ENCODE measurements at places on chromosomes 1 and 21.

DNA sequence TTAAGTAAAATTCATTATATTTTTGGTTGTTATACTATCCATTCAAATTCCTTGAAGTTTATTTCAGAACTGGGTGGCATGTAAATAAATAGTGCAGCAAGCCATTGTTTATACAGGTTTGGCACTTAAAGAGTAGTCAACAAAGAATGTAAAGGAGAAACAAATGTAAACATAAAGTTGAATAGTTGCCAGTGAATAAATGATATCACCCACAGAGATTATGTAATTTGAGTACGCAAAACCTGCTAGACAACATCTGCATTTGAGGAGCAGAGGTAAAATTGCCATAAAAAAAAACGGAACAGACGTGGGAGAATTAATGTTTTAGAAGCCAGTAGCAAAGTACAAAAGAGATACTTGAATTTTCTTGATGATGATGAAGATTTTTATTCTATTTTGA is 111.6 kb downstream of the ADGRL2 start:
- no peak for DNase-seq

DNA sequence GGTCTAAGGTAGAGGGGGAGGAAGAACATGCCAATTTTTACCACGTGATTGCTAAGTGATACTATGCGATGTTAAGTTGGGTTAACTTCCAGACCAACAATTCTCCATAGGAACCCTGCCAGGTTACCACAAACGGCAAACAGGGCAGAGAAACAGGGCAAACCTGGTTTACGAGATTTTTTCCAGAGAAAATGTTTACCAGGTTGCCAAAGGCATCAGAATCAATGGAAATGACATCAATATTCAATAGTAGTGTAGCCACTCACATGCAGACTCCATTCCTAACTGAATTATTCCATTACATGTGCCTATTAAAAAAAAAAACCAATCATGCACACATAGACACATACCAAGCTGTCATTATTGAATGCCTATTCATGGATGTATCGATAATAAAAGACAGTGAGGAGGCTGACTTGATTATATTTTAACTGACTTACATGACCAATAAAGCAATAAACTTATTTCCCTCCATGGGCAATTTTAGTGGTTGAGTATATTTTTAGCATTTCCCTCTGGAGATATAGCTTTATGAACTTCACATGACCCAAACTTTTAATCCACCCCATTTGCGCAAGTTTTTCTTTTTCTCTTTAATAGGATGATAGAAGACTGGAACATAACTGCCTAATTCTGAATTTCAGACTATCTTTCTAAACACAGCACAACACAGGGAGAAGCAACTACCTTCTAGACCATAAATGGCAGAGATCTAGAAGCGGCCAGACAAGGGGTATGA is 40.5 kb upstream of the KCNE1 start:
- DNase-seq: no peak

DNA sequence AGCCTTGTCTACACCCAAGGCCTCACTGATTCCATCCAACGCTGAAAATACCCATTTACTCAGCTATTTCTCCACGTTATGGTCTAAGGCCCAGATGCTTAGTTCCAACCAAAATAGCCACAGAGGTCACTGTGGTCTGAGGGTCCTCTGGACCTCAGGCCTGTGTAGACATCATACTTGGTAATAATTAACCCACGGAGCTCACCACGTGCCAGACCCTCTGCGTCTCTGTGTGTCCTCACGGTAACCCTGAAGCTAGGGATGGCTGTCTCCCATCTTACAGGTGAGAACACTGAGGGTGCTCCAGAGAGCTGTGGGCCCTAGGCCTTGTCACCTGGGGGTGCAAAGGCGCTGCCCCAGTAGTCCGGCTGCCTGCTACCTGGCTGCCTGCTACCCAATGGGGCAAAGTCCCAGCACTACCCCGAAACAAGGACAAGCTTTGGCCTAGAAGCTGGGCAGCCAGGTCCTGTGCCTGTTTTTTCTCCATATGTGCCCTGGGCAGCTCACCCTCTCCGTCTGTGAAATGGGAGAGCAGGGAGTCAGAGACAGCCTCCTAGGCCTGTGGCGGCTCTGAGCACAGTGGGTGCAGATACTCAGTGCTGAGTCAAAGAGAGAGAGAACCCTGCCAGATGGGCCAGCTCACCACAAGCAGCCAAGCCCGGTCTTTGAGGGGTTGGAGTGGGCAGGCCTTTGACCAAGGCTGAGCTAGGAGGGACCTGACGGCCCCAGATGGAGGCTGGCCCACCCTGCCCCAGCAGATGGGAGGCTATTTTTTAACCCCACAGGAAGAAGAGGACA is 17.0 kb upstream of the RUNX3 start:
- DNase-seq: peak; percentile 84

- DNase-seq: no peak
Measured at GRCh38 chr1:4010814-4011605, 110.9 kb upstream of the C1orf174 start.

- no peak for DNase-seq
Measured at GRCh38 chr1:178964469-178965330, 61.0 kb upstream of the FAM20B start.

- no peak for DNase-seq
Measured at GRCh38 chr1:233079574-233079973, 129.2 kb downstream of the NTPCR start.

DNA sequence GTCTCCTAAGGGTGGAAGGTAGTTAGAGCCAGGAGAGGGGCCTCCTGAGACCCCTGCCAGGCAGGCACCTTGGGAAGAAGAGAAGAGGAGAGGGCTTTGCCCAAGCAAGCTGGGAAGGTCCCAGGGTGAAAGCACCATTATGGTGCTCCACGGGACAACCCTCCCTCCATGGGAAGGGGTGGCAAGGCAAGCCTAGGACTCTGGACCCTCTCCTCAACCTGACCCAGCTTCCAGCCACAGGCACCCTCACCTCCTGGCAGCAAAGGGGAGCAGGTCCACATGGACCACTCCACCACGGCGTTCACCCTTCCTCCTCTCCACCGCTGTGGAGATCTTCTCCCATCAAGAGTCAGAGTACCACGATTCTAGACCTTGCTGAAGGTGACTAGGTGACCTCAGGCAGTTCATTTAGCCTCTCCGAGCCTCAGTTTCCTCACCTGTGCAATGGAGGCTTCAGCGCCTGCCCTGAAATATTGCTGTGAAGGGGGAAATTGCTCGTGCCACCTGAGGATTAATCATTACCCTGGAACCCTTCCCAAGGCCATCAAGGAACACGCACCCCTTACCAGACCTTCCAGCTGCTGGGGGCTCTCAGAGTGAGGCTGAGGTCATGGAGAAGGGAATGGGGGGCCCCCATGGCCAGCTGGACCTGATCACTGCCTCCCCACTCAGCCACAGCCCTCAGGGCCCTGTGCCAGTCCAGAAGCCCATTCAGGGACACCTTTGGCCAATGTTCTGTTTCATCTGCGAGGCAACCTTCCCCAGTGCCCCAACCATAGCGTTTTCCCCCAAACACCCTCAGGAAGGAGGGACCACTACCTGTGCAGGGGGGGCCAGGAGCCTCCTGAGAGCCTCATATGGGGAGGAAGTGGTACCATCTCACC is 1.6 kb downstream of the RAP1GAP start:
- DNase-seq: no peak

DNA sequence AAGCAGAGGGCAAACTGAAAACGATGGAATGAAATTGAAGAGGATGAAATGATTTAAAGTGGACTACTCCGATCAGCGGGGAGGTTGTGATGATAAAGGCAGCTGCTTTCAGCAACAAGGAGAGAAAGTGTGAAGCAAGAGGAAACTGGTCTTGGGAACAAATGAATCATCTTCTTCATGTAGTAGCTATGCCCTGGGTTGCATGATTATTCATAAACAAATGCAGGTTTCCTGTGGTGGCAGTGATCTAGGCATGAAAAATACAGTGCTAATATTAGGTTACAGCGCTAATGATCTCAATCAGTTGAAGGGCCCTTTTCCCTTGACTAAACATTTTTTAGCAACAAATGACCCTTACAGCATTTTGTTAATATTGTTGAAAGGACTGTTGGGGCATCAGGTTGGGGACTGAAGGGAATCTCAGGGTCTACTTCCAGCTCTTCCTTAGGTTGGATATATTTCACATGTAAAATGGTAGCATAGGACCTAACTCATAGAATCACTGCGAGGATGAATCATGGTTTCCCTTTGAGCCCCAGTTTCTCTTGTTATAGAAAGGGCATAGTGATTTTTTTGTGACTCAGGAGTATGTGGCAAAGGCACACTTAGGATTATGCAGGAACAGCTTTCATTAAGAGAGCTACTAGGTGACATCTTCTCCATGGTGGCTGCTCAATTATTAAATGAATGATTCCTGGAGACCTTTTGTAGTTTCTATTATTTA is 1.9 kb upstream of the ZFYVE9 start:
- peak; percentile 40 for DNase-seq

DNA sequence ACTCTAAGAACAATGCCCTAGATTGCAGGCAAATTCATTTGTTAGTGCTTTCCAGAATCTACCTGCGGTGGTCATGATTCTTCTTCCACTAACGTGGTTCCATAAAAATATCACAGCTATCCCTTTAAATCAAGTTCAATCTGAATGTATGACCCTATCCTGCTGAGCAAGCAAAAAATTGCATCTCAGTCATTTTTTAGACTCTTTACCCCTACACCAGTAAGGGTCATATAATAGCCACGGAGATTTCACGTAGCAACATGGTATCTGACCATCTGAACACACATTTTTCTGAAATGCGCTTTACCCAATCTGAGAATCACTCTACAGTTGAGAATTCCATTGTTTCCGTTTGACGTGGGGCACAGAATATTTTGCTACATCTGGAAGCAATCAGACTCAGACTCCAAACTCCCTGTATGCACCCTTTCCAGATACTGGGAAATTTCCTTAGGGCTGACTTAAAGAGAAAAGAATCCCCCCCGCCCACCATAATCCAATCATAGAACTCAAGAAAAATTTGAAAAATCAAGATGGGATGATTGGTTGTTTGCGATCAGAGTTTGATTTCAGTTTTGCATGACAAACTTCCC is 699.2 kb upstream of the ZP4 start:
- no peak for DNase-seq

DNA sequence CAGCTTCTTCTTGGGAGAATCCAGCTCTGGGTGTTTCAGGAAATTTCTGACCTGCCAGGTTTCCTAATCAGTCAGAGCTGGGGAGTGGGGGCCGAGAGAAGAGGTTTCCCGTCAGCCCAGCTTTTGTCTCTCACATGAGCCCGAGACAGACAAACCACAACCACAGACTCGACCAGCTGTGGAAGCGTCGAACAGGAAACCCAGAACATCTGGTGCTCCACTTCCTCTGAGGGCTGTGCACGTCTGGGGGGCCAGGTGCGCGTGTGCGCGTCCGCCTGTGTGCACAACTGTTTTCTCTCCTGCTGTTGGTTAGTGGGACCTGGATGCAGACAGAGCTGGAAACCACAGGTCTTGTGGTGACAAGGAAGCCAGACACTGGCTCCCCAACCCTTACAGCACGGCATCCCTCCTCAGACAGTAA is 113.0 kb upstream of the SLC25A33 start:
- DNase-seq: peak; percentile 71

DNA sequence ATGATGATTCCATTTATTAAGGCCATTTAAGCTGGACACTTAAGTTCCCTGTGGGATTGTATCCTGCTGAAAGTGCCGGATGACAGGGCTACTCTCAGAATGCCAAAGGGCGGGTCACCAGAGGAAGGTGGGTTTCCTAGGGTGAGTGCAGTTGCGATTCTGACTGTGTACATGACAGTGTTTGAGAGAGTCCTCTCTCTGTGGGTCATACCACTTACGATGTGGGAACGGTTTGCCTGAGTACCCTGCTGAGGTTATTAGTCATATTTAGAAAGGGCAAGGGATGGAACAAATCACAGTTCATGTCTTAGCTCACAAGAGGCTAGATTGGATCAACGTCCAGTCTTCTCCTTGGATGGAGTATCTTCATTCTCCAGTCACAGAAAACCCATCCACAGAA is 461.9 kb downstream of the CAMTA1 start:
- DNase-seq: no peak

- no peak for DNase-seq
Measured at GRCh38 chr21:35521852-35522505, 472.9 kb upstream of the RUNX1 start.

GRCh38 chr1:209150114-209150513 is 433.4 kb upstream of the CAMK1G start:
- no peak for DNase-seq

DNA sequence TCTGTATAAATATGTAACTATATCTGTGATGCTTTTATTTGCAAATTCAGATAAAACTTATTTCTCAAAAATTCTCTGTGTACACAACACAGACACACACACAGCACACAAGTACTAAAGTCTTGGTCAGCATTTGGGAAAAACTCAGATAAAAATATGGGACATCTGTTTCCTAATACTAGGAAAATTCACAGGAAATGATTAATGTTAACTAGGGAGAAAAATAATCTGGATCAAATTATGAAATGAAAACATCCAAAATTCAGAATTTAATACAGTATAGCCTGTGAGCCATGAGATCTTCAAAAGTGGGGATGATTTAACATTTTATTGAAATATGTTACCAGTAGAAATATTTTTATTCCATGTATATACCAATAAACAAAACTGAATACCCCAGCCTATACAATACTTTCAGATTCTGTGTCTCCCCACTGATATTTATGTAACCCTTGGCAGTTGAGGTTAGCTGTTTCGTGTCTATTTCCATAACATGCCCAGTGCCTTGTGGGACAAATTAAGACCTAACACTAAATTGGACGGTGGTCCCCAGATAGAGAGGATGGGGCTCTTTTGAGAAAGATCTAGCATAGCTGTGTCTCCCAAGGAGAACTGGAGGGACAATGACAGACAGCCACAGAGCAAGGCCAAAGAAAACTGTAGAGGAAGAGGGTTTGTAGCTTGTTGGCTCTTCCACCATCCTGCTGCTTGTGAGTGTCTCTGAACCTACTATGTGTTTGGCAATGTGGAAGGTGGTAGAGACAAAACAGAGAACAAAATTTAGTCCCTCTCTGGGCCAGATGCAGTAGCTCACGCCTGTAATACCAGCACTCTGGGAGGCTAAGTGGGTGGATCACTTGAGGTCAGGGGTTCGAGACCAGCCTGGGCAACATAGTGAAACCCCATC is 47.2 kb downstream of the GNG12 start:
- DNase-seq: no peak

- no peak for DNase-seq
Measured at GRCh38 chr21:42195378-42196031, 23.4 kb upstream of the ABCG1 start.

- no peak for DNase-seq
Measured at GRCh38 chr21:35529171-35529863, 480.2 kb upstream of the RUNX1 start.

GRCh38 chr21:42459082-42459460 is 37.0 kb downstream of the RSPH1 start:
- no peak for DNase-seq

GRCh38 chr1:26790551-26790953 is 2.8 kb downstream of the PIGV start:
- no peak for DNase-seq

DNA sequence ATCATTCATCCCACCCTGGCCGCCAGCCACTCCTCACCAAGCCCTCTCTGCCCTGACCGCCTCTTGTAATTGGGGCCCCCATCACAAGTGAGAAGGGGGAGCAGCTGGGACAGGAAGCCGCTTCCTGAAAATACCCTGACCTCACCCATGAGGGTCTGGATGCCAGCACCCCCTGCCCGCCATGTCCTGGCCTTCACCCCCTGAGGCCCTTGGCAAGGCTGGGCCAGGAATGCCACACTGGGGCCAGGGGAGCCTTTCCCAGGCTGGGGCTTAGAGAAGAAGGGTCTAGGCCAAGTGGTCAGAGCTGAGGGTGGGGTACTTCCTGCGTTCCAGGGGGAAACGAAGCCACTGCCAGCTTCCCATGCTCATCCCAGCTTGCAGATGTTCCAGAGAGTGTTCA is 60.5 kb downstream of the TAS1R2 start:
- DNase-seq: no peak
